Heart left ventricle (tissue), 16 donors: ENCODE measurements at places on chromosomes 11 and 22.

GRCh38 chr11:95262994-95263765 is 32.2 kb upstream of the SESN3 start:
- H3K36me3 ChIP-seq = no peaks in the 10 kb centered on the region
- no peak overlapping the region for H3K4me3 ChIP-seq
- no peak overlapping the region for H3K27ac ChIP-seq
- DNase-seq = no peak

DNA sequence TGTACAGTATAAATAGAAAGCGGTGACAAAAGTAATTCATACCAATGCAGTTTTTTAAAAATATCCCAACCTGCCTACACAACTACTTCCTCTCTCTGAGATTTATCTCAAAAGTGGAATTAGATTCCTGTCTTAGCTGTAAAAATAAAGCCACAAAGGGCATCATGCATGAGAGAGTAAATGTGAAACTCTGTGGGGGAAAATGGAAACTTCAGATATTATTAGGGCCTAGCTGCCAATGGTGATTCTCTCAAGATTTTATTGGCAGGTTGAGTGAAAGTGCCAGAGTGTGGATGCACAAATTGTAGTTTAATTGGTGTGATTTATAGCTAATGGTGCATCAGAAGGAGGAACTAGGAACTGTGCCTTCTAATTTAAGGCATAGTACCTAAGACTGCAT is 356.9 kb upstream of the CCDC90B start:
- H3K27ac ChIP-seq = no peak overlapping the region
- H3K4me1 ChIP-seq = peaks cover 13% of the 10 kb centered on the region
- DNase-seq = no peak

GRCh38 chr11:116948391-116948790 is 111.0 kb upstream of the APOA1 start:
- no peak for DNase-seq
- H3K27me3 ChIP-seq = no peaks in the 10 kb centered on the region
- no peaks in the 10 kb centered on the region for H3K4me1 ChIP-seq
- peaks cover 23% of the 10 kb centered on the region for H3K36me3 ChIP-seq
- H3K27ac ChIP-seq = no peak overlapping the region
- H3K4me3 ChIP-seq = no peak overlapping the region

DNA sequence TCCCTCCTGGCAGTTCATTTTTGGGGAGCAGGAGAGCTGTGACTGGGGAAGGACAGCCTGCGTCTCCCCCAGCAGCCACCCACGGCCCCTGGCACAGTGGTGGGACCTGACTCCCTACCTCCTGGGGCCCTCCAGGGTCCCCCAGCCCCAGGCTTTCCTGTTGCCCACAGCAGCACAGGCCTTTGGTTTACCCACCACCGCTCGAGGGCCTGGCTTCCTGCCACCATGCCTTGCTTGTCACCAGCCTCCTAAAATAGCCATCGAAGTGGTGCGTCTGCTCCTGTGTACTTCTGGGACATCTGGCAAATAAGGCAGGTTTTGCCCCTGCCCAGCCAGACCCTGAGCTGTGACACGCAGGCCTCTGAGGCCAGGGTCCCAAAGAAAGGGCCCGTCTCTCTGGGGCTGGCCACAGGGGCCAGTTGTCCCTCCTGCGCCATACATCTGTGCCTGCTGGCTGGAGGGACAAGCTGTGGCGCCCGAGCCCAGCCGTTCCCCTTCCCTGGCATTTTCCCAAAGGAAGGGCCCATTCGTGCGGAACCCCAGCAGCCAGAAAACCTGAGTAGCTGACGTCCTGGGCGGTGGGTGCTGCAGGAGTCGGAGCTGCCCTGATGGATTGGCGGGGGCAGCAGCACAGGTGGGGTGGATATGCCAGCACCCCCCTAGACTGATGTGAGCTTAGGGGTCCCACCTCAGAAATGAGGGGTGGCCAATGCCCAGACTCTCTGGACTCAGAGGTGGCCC is 14.6 kb downstream of the PHLDA2 start:
- H3K4me1 ChIP-seq = no peaks in the 10 kb centered on the region
- no peaks in the 10 kb centered on the region for H3K27me3 ChIP-seq
- no peaks in the 10 kb centered on the region for H3K36me3 ChIP-seq
- peak; percentile 80 for DNase-seq
- H3K4me3 ChIP-seq = no peak overlapping the region

GRCh38 chr11:67996622-67997474 is 7.0 kb downstream of the UNC93B1 start:
- H3K27ac ChIP-seq = no peak overlapping the region
- no peak overlapping the region for H3K4me3 ChIP-seq
- peak; percentile 64 for DNase-seq
- no peaks in the 10 kb centered on the region for H3K4me1 ChIP-seq
- no peaks in the 10 kb centered on the region for H3K27me3 ChIP-seq
- peaks cover 4% of the 10 kb centered on the region for H3K36me3 ChIP-seq

- no peaks in the 10 kb centered on the region for H3K36me3 ChIP-seq
- H3K27ac ChIP-seq = no peak overlapping the region
- H3K27me3 ChIP-seq = no peaks in the 10 kb centered on the region
- no peak overlapping the region for H3K4me3 ChIP-seq
Measured at GRCh38 chr22:25146307-25146706, 53.4 kb upstream of the CRYBB3 start.

GRCh38 chr22:24599514-24599913 is 3.5 kb upstream of the GGT1 start:
- no peaks in the 10 kb centered on the region for H3K4me1 ChIP-seq
- DNase-seq = no peak
- no peaks in the 10 kb centered on the region for H3K27me3 ChIP-seq

DNA sequence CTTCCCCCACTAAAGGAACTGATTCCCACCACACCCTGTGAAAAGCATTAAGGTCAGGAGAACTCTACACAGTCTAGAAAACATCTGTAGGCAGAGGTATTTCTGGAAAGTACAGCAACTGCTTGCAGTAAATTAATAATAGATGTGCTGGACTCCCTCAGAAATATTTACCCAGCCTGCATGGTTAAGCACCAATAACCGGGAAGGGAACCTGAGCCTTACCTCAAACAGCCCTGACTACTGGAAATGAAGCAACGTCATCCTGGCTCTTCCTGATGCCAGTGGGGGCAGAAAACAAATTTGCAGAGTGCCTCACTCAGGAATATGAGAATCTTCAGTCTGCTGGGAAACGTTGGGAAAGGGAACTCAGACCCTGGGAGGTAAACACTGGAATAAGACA is 318.1 kb downstream of the TENM4 start:
- no peak for DNase-seq
- no peak overlapping the region for H3K4me3 ChIP-seq
- H3K36me3 ChIP-seq = no peaks in the 10 kb centered on the region

- no peak for DNase-seq
- peaks cover 3% of the 10 kb centered on the region for H3K4me1 ChIP-seq
- no peaks in the 10 kb centered on the region for H3K27me3 ChIP-seq
Measured at GRCh38 chr11:36367806-36368680, 72.0 kb downstream of the PRR5L start.

DNA sequence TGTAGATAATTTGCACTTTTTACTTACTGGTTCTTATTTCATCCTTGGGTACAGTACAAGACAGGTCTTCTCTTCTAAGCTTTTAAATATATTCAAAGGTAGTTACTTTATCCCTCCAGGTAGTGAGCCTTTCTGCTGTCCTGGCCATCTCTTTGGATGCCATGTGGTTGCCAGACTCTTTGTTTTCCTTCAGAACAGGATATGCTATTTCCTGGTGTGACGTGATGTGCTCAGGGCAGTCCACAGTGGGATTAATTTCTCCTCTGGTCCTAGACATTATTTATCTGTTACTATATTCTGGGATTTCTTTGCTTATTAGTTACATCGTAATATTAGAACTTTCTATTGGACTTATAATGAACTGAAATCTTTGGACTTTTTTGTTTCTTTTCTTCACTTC is 63.7 kb downstream of the PPP6R3 start:
- peaks cover 71% of the 10 kb centered on the region for H3K4me1 ChIP-seq
- peak overlapping the region; percentile 70 for H3K27ac ChIP-seq
- H3K27me3 ChIP-seq = no peaks in the 10 kb centered on the region
- H3K4me3 ChIP-seq = no peak overlapping the region

- H3K27me3 ChIP-seq = no peaks in the 10 kb centered on the region
- peaks cover 31% of the 10 kb centered on the region for H3K4me1 ChIP-seq
- H3K4me3 ChIP-seq = no peak overlapping the region
Measured at GRCh38 chr11:30471244-30471643, 114.9 kb downstream of the MPPED2 start.

- no peaks in the 10 kb centered on the region for H3K36me3 ChIP-seq
- peak overlapping the region; percentile 37 for H3K4me3 ChIP-seq
- peaks cover 10% of the 10 kb centered on the region for H3K4me1 ChIP-seq
- H3K27me3 ChIP-seq = peaks cover 20% of the 10 kb centered on the region
Measured at GRCh38 chr11:16924826-16925560, 89.2 kb downstream of the PLEKHA7 start.

DNA sequence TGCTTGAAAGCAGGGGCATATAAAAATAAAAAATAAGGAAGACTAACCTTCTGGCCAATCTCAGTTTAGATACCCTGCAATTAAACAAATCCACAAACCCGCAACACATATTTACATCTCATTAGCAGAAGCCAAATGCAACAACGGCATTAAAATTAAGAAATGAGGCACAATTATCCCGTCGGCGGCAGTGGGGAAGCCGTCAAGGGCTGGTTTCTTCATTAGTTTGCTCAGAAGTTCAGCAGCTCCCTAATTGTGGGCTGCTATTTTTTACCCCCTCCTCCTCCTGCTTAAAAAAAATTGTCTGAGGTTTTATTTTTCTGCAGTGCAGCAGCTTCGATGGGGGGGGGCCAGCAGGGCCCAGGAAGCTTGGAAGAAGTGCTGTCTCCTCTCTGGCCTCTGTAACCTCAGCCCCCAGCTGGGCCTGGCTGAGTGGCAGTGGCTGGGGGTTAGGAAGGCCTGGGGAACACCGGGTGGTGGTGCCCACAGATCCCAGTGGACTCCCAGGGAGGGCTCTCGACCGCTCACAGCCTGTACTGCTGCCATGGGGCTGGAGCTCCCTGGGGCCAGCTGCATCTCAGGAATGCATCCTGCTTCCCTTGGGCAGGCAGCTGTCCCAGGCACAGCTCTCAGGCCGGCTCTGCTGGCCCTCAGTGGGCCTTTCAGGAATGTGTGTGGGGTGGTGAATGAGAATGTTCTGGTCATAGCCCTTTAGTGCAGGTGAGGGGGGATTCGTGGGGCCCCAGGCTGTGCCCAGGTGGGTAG is 148.7 kb upstream of the B3GAT1 start:
- no peaks in the 10 kb centered on the region for H3K36me3 ChIP-seq
- no peak overlapping the region for H3K27ac ChIP-seq
- no peaks in the 10 kb centered on the region for H3K4me1 ChIP-seq
- H3K27me3 ChIP-seq = no peaks in the 10 kb centered on the region

DNA sequence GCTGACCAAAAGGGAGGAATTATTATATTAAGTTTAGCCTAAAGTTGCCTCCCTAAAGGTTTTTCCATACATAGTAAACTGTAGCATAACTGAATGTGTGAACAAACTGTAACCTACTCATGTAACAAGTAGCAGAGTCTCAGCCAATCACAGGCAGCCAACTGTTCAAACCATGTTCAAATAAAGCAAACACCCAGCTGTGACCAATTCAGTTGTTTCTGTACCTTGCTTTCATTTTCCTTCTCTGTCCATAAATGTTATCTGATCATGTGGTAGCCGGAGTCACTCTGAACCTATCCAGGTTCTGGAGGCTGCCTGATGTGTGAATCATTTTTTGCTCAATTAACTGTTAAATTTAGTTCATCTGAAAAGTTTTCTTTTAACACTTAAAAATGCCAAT is 373.5 kb downstream of the GUCY1A2 start:
- no peaks in the 10 kb centered on the region for H3K27me3 ChIP-seq
- no peak overlapping the region for H3K27ac ChIP-seq
- no peak for DNase-seq

DNA sequence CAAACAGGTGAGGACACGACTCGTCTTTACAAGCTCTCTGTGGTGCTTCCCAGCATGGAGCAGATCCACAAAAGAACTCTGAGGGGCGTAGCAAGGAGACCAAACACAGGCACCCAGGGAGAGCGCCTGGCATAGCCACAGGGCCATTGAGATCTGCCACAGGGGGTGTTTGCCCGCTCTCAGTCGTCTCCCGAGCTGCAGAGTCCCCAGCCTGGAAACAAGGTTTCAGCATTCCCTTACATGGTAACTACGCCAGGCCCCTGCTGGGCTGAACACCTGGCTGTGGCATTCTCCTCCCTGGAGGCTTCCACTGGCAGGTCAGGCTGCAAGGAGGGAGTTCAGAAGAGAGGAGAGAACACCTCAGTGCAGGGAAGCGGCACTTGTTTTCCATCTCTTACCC is 962.1 kb downstream of the NTM start:
- H3K4me1 ChIP-seq = no peaks in the 10 kb centered on the region
- no peaks in the 10 kb centered on the region for H3K36me3 ChIP-seq
- DNase-seq = no peak
- H3K4me3 ChIP-seq = no peak overlapping the region

DNA sequence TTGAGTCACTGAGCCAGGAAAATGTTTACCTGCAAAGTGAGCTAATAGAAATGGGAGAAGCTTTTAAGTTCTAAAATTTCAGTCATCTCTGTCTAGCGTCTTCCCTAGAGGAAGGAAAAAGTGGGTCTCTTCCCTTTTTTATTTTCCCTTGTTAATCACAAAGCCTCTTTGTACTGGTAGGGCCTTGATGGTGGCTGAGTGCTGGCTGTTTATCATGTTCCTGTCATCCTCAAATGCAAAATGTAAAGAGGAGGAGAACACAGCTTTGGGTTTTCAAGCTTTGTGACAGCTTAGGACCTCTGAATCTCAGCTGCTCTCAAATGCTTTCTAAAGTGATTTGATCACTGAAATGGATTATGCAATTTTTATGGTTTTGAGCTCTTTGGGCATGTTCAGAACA is 222.0 kb downstream of the TMEM135 start:
- no peak overlapping the region for H3K27ac ChIP-seq
- no peaks in the 10 kb centered on the region for H3K36me3 ChIP-seq
- DNase-seq = no peak
- H3K4me3 ChIP-seq = no peak overlapping the region
- no peaks in the 10 kb centered on the region for H3K27me3 ChIP-seq

DNA sequence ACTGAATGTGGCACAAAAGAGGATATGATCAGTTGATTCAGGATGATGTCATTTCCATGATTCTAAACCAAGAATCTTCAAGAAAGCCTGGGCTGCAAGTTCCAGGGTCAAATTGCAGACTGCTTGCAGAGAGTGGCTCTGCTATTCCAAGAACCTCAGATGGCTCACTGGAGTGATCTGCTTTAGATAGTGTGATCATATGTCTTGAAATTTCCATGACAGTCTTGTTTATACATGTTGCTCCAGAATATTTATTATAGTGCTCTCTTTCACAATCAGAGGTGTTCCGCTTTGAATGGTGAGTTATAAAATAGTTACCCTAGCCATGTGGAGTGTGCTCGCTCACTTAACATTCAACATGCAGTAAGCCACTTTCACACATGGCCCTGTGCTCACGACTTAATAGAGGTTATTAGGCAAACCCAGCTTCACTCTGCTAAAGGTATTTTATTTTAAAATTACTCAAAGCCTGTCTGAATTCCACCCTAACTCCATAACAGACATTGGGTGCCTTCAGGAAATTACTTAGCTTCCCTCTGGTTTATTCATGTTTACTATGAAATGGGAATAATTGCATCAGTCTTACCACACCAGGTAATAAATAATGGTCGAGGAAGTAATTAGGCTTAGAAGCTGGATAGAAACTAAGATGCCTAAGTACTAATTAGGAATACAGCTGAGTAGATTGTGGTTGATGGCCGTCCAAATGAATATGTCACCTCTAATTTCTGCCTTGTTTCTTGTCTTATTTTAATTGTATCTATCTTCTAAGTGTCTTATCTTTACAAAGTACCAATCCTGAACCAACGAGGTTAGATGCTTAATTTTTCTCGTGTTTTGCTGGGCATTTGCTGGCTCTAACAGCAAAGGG is 187.9 kb downstream of the ETS1 start:
- no peak overlapping the region for H3K4me3 ChIP-seq
- no peak for DNase-seq
- H3K27me3 ChIP-seq = no peaks in the 10 kb centered on the region
- no peak overlapping the region for H3K27ac ChIP-seq
